Activated CD8-positive, alpha-beta memory T cell treated with anti-CD3 and anti-CD28 coated beads for 48 hours (primary cell): ENCODE measurements at places on chromosomes 4 and X.

- no peak for DNase-seq
Measured at GRCh38 chr4:17009871-17010367, 111.5 kb upstream of the LDB2 start.

GRCh38 chrX:50470103-50471031, at the start of gene DGKK:
TSS of gene DGKK (minus strand) at chrX:50470825. CDS start at chrX:50470678, 147 bp downstream.
- no peak for DNase-seq

- DNase-seq, result no peak
Measured at GRCh38 chrX:123121241-123121640, 62.8 kb upstream of the GRIA3 start.

DNA sequence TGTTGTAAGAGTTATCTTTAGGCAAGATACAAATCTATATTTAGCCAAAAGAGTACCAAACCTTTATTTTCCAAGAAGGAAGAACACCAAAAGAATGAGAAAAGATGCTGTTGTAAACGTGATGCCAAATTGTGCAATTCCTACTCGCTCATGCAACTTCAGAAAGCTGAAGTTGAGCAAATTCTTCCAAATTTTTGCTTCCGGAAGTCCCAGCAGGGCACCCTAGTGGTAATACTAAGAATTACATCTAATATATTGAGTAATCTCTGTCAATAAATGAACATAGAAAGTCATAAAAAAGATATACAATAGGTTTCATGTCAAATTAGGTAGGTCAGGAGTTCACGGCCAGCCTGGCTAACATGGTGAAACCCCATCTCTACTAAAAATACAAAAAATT, 36.0 kb upstream of the SMARCAD1 start:
- no peak for DNase-seq

GRCh38 chr4:20288047-20288650, 36.4 kb downstream of the SLIT2 start:
- DNase-seq, result no peak

- no peak for DNase-seq
Measured at GRCh38 chrX:10633722-10634121, 13.3 kb upstream of the MID1 start.

GRCh38 chr4:153004081-153004850, 68.1 kb downstream of the FHDC1 start:
- DNase-seq, result no peak

- DNase-seq, result no peak
Measured at GRCh38 chrX:38987198-38987651, 186.0 kb downstream of the MID1IP1 start.

DNA sequence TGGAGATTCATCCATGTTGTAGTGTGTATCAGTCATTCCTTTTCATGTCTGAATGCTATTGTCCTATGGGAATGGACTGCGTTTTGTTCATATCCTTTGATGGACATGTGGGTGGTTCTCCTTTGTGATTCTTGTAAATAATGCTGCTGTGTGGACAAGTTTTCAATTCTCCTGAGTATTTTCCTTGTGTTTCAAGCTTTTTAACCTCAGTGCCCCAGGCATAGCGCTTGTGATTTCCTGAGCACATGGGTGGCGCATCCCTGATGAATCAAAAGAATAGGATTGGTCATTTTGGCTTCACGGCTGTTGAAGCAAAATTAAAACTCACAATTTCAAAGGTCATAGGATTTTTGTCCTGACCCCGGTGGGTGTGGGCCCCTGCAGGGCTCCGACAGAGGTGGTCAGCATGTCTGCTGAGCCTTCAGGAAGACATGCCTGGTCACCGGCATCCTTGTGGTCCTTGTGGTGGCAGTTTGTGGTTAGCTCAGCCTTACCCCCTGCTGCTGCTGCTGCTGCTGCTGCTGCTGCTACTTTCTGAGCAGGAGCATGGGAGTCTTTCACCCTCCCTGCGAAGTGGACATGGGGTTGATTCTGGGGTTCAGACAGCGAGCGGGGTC, 30.0 kb downstream of the SHROOM2 start:
- no peak for DNase-seq

DNA sequence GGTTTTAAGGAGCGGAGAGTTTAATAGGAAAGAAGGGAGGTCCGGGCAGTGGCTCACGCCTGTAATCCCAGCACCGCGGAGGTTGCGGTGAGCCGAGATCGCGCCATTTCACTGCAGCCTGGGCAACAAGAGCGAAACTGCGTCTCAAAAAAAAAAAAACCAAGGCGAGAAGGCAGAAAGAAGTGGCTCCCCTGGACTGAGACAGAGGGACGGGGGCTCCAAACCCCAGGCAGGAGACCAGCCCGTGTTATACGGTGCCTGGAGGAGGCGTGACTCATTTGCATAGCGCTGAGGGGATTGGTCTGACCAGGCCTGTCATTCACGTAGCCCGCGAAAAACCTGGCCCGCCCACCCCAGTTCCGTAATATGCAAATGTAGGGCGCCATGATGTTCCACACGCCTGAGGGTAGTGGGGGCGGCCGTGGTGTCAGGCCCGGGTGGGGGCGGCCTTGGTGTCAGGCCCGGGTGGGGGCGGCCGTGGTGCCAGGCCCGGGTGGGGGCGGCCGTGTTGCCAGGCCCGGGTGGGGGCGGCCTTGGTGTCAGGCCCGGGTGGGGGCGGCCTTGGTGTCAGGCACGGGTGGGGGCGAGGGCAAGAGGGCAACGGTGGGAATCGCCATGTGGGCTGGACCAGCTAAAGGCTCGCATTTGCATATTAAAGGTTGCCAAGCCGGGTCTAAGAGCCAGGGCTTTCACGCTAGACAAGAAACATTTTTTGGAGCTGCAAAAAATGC, 2.1 kb downstream of the PLCXD1 start:
- peak; percentile 83 for DNase-seq

- no peak for DNase-seq
Measured at GRCh38 chr4:166432125-166432524, 559.1 kb downstream of the TLL1 start.

GRCh38 chr4:38062088-38062775, 102.0 kb downstream of the PTTG2 start:
- DNase-seq, result peak; percentile 15

GRCh38 chrX:139639253-139639652, 68.7 kb downstream of the MCF2 start:
- no peak for DNase-seq

- DNase-seq, result no peak
Measured at GRCh38 chr4:7394681-7395451, 39.9 kb downstream of the PSAPL1 start.

DNA sequence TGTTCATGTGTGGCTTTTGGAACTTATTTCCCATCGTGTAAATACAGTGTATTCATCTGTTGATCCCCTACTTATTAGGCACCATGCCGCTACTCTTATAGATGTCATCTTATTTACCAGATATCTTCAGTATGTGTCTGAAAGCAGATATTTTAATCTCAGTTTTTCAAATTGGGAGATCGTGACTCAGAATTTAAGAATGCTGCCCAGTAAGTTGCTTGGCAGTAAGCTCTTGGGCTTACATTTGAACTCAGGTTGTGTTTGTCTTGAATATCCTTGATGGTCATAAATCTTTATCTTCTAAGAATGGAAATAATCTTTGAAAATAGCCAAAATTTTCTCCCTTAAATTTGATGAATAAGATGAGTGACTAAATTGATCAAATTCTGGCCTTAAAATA, 45.9 kb upstream of the RPA4 start:
- no peak for DNase-seq

GRCh38 chr4:75142382-75142781, 209.5 kb downstream of the PARM1 start:
- DNase-seq, result no peak

- DNase-seq, result no peak
Measured at GRCh38 chr4:100079264-100079663, 111.0 kb downstream of the DDIT4L start.

DNA sequence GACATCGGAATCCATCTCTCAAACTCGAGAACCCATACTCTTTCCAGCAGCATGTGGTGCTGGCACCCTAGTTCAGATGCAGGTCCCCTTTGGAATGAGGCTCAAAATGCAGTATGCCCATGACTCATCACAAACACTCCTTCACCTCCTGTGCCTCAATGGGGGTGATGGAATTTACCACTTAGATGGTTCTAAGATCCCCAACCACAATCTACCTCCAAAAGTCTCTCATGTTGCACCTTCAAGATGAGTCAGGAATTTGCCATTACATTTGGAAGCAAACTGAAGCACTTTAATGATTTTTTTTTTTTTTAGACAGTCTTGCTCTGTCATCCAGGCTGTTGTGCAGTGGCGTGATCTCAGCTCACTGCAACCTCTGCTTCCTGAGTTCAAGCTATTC, 8.5 kb upstream of the MID1 start:
- no peak for DNase-seq

DNA sequence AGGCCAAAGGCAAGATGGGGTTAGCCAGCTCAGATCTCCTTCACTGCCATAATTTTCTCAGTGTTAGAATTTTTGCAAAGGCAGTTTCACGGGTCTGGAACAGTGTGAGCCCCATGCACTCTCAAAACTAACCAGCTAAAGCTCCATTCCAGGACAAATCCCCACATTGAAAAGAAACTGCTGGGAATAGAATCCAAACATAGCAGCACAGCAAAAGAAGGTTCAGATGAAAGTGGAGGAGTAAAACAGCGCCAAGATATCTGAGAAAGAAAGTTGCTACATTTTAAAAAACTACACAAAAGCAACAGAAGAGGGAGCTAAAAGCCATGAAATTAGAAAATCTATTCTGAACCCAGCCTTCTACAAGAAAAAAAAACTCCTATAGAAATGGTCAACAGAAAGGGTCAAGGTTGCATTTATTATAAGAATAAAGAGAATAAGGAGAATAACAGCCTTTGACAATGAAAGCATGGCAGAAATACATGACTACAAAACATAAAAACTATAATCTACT, 39.6 kb upstream of the SLC7A3 start:
- no peak for DNase-seq

GRCh38 chr4:110484767-110485166, 8.8 kb downstream of the ENPEP start:
- DNase-seq, result no peak
